GM23338 (cell line): ENCODE measurements at places on chromosomes 4 and X. TPM values are rescaled to one million over a fixed set of nuclear protein-coding genes. Genes with fewer than 3 reads are reported as not detected.

Gene CFAP47
- 0.47 TPM in 1 of 2 replicates, not detected in the other for total RNA-seq

Gene GPR119
- total RNA-seq, result not detected in 2 replicates

DNA sequence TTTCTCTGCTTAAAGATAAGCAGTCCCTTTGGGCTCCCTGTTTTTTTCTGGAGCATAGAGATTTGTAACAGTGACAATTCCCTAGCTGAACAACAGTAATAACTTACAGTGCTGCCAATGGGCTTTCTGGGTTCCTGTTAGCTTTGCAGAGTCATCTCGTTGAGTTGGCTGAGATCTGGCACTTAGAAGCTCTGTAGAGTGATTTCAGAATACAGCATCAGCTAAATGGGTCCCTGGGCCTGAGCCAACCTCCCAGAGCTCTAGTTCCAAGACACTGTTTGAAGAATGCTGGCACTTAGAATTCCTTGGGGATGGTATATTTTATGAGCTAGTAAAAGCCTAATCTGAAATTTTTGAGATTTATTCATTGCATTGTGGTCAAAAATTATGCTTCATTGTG lies 43.5 kb upstream of the SERTM2 start:
- H3K27ac ChIP-seq, result no peak overlapping the region
- no peaks in the 10 kb centered on the region for H3K27me3 ChIP-seq
- DNase-seq, result no peak
- H3K36me3 ChIP-seq, result no peaks in the 10 kb centered on the region
- H3K4me1 ChIP-seq, result peaks cover 8% of the 10 kb centered on the region; the same call in 1 of the 2 replicates
- no peak overlapping the region for H3K4me3 ChIP-seq

DNA sequence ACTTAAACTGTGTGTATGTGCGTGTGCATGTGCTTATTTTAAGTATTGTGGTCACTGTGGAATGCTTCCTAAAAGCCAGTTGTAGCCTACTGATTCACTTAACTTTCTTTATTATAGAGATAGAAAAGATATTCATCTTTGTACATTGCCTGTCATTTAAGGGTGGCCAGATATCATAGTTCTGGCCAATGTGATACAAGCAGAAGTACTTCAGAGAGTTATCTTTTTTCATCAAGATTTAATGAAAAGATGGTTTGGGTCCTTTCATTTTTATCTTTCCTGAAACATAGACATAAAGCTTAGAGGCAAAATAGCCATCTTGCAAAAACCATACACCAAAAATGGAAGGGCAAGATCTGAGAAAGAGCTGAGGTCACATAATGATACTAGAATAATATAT lies 744.7 kb upstream of the ADGRL3 start:
- no peak overlapping the region for H3K4me3 ChIP-seq
- H3K27me3 ChIP-seq, result no peaks in the 10 kb centered on the region
- H3K27ac ChIP-seq, result no peak overlapping the region
- no peaks in the 10 kb centered on the region for H3K4me1 ChIP-seq
- no peaks in the 10 kb centered on the region for H3K36me3 ChIP-seq

- peak; percentile 11 for DNase-seq
- H3K27ac ChIP-seq, result no peak overlapping the region
- H3K4me1 ChIP-seq, result peaks cover 8% of the 10 kb centered on the region
- H3K36me3 ChIP-seq, result no peaks in the 10 kb centered on the region
- peak overlapping the region; percentile 77 for H3K4me3 ChIP-seq
- no peaks in the 10 kb centered on the region for H3K27me3 ChIP-seq
These were observed 763 bp downstream of the CASK start for GRCh38 chrX:41922431-41923151.

- DNase-seq, result no peak
- H3K36me3 ChIP-seq, result no peaks in the 10 kb centered on the region
- H3K27me3 ChIP-seq, result no peaks in the 10 kb centered on the region
- H3K27ac ChIP-seq, result no peak overlapping the region
These were observed 47.2 kb downstream of the FAM114A1 start for GRCh38 chr4:38914854-38915253.

GRCh38 chrX:617401-617800 lies 13.2 kb upstream of the SHOX start:
- no peak overlapping the region for H3K4me3 ChIP-seq
- H3K27me3 ChIP-seq, result peaks cover 61% of the 10 kb centered on the region
- no peak overlapping the region for H3K27ac ChIP-seq
- H3K36me3 ChIP-seq, result no peaks in the 10 kb centered on the region
- DNase-seq, result no peak

GRCh38 chr4:26191353-26191752 lies 129.5 kb upstream of the RBPJ start:
- no peaks in the 10 kb centered on the region for H3K36me3 ChIP-seq
- H3K27ac ChIP-seq, result no peak overlapping the region
- H3K4me1 ChIP-seq, result 0 out of 2 replicates have a peak, but pooled peaks cover 4% of the 10 kb centered on the region

GRCh38 chrX:98111684-98112083 lies 1228.0 kb downstream of the RPA4 start:
- H3K36me3 ChIP-seq, result no peaks in the 10 kb centered on the region
- no peak overlapping the region for H3K4me3 ChIP-seq
- no peak overlapping the region for H3K27ac ChIP-seq
- H3K4me1 ChIP-seq, result peaks cover 38% of the 10 kb centered on the region

- no peak overlapping the region for H3K27ac ChIP-seq
- H3K27me3 ChIP-seq, result no peaks in the 10 kb centered on the region
- no peaks in the 10 kb centered on the region for H3K36me3 ChIP-seq
- no peaks in the 10 kb centered on the region for H3K4me1 ChIP-seq
These were observed 93.3 kb downstream of the SYTL5 start for GRCh38 chrX:38099688-38100087.

Gene FABP2
- total RNA-seq, result not detected in 2 replicates

DNA sequence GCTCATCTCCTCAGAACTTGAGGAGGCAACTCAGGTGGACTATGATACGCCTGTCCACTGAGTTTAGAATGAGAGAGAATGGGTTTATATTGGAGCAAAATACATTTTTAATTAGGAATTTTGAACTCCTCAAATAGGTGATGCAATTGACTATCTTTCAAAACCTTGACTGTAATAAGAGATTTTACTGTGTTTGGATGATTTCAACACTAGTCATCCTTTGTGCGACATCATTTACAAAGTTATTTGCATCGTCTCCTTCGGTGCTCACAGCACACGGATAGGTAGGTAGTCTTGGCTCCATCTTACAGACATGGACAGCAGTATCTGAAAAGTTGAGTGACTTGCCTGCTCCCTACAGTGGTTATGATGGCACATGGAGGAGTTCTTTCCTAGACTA lies 67.0 kb downstream of the AASDH start:
- H3K27me3 ChIP-seq, result no peaks in the 10 kb centered on the region
- H3K4me1 ChIP-seq, result no peaks in the 10 kb centered on the region
- DNase-seq, result no peak
- no peaks in the 10 kb centered on the region; the same call in 1 of the 2 replicates for H3K36me3 ChIP-seq

Gene SH3BP2
- total RNA-seq, result 29.9 and 43.9 TPM in 2 replicates
